ENCODE measurements at places on chromosomes 12 and 14. TPM values are rescaled to one million over a fixed set of nuclear protein-coding genes. Genes with fewer than 3 reads are reported as not detected.

DNA sequence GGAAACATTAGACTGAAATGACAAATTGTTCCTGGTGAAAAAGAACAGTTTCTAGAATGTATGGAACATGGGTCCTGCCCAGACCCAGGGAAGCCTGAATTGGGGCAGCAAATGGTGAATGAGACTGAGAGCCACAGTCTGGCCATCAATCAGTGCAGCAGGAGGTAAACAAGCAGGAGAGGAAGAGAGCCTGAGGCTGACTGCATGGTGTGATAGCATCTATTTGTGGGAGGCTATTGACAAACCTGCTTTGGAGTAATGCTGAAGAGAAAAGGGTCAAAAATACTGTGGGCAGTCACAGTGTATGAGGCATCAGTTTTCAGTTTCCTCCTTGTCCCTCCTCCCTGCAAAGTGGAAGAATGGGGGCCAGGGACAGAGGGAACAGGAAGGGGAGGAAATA lies 136.8 kb downstream of the ANKS1B start:
- no peak overlapping the region for H3K27ac ChIP-seq
- H3K4me1 ChIP-seq = no peaks in the 10 kb centered on the region
- H3K27me3 ChIP-seq = no peaks in the 10 kb centered on the region
- H3K36me3 ChIP-seq = no peaks in the 10 kb centered on the region
- no peak for DNase-seq

- H3K4me1 ChIP-seq = no peaks in the 10 kb centered on the region
- DNase-seq = no peak
- no peaks in the 10 kb centered on the region for H3K36me3 ChIP-seq
- H3K4me3 ChIP-seq = no peak overlapping the region
- no peaks in the 10 kb centered on the region for H3K27me3 ChIP-seq
- no peak overlapping the region for H3K27ac ChIP-seq
Observed at GRCh38 chr12:41919526-41920261, 225.0 kb downstream of the GXYLT1 start.

GRCh38 chr12:2641207-2641606 lies 153.6 kb upstream of the FKBP4 start:
- peak overlapping the region; percentile 44 for H3K27ac ChIP-seq
- no peak overlapping the region for H3K4me3 ChIP-seq
- no peaks in the 10 kb centered on the region for H3K36me3 ChIP-seq

DNA sequence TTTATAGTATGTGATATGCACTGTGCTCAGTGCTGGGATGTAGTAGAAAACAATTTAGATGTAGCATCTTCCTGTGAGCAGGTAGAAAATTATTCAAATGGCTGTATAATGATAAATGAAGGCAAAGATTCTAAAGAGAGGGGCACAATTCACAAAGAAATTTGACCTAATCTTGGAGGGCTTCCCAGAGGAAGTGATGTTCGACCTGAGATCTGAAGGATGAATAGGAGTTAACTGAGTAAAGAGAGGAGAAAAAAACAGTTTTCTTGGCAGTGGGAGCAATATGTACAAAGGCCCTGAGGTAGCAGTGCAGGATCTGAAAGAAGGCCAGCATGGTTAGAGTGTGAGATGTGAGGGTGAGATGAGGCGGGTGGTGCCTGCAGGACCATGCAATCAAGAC lies 15.2 kb downstream of the RPH3A start:
- no peak overlapping the region for H3K4me3 ChIP-seq
- DNase-seq = no peak
- no peak overlapping the region for H3K27ac ChIP-seq
- H3K4me1 ChIP-seq = no peaks in the 10 kb centered on the region

DNA sequence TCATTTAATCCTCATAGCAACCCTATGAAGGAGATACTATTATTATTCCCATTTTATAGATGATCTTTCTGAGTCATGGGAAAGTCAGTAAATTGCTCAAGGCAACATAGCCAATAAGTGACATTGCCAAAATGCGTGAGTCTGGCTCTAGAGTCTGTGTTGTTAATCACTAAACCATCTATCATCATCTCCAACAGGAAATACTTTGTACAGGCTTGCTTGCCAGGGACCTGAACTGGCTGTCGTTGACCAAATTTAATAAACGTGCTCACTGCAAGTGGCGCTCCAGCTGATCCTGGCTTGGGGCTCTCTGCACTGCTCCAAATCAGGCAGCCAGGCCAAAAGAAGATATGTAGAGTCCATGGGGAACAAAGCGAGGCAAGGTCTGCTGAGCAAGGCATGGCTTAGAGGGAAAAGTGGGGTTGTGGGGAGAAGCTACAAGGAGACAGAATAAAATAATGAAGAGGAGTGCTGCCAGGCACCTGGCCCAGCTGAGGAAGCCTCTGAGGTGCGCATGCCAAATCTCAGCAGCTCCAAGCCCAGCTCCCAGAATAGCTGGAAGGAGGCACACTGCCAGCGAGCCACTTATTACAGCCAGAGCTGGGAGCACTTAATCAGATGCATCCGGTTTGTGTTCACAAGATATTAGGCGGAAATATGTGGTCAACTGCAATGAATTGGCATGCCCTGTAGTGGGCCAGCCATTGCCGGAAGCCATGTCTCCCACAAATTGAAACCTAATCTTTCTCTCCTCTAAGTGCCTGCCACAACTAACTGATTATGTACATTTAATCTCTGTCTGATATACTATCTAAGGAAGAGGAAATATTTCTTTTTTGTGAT lies 43.3 kb upstream of the PTPRO start:
- no peaks in the 10 kb centered on the region for H3K36me3 ChIP-seq
- DNase-seq = no peak
- H3K27me3 ChIP-seq = no peaks in the 10 kb centered on the region
- peaks cover 18% of the 10 kb centered on the region for H3K4me1 ChIP-seq
- peak overlapping the region; percentile 50 for H3K27ac ChIP-seq
- H3K4me3 ChIP-seq = no peak overlapping the region

GRCh38 chr12:28933864-28934527 lies 215.1 kb upstream of the FAR2 start:
- no peak overlapping the region for H3K27ac ChIP-seq
- H3K4me1 ChIP-seq = peaks cover 24% of the 10 kb centered on the region
- DNase-seq = no peak
- H3K4me3 ChIP-seq = no peak overlapping the region

DNA sequence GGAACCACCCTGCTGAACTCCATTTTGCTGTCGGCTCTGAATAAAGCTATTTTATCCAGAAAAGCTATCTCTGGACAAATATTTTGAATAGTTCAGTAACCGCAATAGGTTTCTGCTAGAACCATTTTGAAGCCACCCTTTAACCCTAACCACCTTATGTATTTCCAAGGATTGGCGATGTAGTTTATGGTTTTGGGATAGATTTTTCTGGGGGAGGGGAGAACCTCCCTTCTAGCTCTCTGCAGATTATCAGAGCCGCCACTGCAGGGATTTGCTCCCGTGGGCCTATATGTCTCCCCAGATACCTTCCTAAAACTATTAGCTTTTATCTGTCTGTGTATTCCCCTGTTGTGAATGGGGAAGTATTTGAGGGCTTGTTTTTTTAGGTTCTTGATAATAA lies 1.8 kb upstream of the TUBA1B start:
- peaks cover 5% of the 10 kb centered on the region for H3K36me3 ChIP-seq
- H3K4me3 ChIP-seq = no peak overlapping the region
- DNase-seq = no peak
- no peaks in the 10 kb centered on the region for H3K27me3 ChIP-seq

DNA sequence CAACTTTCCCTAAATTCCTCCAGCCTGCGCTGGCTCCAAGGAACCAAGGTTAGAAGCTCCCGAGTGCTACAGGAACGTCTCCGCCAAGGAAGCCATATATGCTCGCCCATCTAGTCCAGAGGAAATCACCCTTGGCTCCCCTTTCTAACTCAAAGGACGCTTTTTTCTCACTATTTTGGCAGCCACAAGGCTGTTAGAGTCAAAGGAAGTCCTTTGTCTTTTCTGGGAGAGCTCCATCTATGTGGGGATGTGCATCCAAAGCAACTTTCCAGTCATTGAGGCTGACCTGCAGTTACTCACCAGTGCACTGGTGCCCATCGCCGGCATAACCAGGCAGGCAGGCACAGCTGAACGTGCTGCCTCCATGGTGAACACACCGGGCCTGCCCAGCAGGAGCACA lies 37.6 kb downstream of the RTRAF start:
- H3K27ac ChIP-seq = no peak overlapping the region
- no peaks in the 10 kb centered on the region for H3K36me3 ChIP-seq
- DNase-seq = no peak
- H3K27me3 ChIP-seq = no peaks in the 10 kb centered on the region
- peaks cover 24% of the 10 kb centered on the region for H3K4me1 ChIP-seq
- no peak overlapping the region for H3K4me3 ChIP-seq

DNA sequence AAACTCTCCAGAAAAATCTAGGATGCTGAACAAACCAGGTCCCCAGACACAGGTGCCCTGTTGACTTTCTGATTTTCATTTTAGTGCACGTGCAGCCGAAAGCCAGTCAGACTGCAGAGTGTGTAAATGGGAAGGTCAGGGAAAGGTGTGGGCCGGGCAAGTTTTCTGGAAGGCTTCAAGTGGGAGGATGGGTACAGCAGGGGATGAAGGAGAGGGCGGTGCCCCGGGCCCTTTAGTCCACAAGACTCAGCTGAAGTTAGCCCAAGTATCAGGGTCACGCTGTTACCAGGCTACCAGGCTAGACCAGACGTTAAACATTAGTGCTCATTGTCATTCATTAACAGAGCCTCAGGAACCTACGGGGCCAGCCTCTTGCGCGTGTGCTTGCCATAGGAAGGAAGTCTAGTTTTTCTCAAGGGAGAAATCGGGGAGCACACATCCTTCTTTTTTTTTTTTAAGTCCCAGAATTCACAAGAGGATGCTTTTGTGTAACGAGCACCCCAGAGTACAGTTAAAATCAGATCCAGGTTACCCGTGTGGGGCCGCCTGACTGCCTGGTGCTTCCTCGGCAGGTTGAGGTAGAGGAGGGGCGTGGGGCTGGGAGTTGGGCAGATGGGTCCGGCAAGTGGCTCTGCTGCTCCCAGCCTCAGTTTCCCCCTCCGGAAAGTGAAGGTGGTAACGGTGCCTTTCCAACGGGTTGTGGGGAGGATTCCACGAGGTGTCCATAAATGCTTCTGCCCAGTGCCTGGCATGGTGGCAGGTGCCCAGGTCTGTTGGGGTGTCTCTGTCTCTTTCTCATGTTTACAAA lies 19.1 kb downstream of the BCL7A start:
- H3K36me3 ChIP-seq = no peaks in the 10 kb centered on the region
- H3K27ac ChIP-seq = no peak overlapping the region
- peaks cover 6% of the 10 kb centered on the region for H3K4me1 ChIP-seq

DNA sequence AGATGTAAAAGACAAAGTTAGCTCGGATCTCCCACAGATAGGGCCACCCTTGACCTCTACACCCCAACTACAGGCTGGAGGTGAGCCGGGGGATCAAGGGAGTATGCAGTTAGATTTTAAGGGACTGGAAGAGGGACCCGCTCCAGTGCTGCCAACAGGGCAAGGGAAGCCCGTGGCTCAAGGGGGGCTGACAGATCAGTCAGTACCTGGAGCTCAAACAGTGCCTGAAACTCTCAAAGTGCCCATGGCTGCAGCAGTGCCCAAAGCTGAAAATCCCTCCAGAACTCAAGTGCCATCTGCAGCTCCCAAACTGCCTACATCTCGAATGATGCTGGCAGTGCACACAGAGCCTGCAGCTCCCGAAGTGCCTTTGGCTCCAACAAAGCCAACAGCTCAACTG lies 10.4 kb downstream of the NYNRIN start:
- H3K27me3 ChIP-seq = no peaks in the 10 kb centered on the region
- no peak for DNase-seq
- peaks cover 91% of the 10 kb centered on the region for H3K36me3 ChIP-seq

- H3K27me3 ChIP-seq = no peaks in the 10 kb centered on the region
- H3K4me1 ChIP-seq = peaks cover 38% of the 10 kb centered on the region
- H3K4me3 ChIP-seq = no peak overlapping the region
- no peak for DNase-seq
Observed at GRCh38 chr14:50038398-50039119, 77.8 kb downstream of the VCPKMT start.

DNA sequence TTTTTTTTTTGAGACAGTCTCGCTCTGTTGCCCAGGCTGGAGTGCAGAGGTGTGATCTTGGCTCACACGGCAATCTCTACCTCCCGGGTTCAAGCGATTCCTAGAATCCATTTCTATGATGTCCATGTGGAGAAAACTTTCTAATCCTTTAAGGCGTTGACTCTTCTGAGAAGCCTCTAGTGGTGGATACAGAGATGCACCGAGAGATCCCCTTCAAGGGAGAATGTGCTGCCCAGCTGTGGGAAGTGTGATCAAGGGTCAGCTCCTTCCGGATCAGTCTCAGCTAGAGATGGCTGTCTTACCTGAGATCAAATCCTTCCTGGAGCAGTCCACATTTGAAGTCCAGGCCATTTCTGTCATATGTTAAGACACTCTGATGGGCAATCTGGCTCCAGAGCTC lies 92.7 kb upstream of the HECTD1 start:
- H3K36me3 ChIP-seq = peaks cover 58% of the 10 kb centered on the region
- H3K27ac ChIP-seq = no peak overlapping the region
- H3K27me3 ChIP-seq = no peaks in the 10 kb centered on the region
- no peak overlapping the region for H3K4me3 ChIP-seq
- H3K4me1 ChIP-seq = peaks cover 8% of the 10 kb centered on the region
- DNase-seq = no peak

DNA sequence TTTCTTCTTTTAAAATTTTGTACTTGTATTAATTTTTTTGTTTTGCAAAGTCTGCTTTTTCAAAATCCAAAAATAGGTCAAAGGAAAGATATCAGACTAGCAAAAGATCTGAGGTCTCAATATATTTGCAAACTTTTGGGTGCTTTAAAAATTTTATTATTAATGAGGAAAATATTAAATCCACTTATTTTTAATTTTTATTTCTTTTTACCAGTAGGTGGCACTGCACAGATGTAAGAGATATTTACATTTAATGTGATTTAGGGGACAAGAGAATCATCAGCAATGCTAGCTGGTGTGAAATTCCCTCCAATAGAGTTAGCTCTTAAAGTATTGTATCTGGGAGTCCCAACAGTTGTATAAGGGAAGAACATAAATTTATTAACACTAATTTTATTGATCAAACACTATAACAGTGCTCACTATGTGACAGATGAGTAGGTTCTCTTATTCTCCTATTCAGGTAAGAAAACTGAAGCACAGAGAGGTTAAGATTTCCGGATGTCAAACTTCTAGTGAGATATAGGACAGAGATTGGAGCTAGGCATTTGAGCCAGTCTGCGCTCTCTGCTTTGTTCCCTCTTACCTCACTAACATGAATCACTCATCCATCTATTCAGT lies 30.5 kb downstream of the ALX1 start:
- no peak overlapping the region for H3K27ac ChIP-seq
- H3K4me3 ChIP-seq = no peak overlapping the region
- H3K27me3 ChIP-seq = no peaks in the 10 kb centered on the region
- DNase-seq = no peak
- no peaks in the 10 kb centered on the region for H3K36me3 ChIP-seq

DNA sequence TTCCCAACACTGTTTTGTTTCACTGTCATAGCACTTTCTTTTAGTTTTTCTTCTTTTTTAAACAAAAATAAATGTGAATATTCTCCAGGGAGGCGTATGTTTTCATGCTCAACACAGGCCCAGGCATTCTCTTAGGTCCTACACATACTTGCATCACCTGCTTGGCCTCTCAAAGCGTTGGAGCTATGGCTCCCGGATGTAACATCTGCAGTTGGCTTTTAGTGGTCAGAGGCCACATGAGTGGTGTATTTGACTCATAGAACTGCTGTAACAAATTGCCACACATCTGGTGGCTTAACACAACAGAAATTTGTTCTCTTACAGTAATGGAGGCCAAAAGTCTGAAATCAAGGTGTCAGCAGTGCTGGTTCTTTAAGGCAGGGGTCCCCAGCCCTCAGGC lies 44.6 kb upstream of the VRK1 start:
- H3K4me1 ChIP-seq = no peaks in the 10 kb centered on the region
- H3K27me3 ChIP-seq = no peaks in the 10 kb centered on the region
- DNase-seq = no peak
- no peak overlapping the region for H3K27ac ChIP-seq

Gene RNASE4
- 4.2 TPM for total RNA-seq

Gene MANSC4
- not detected for total RNA-seq

Gene METTL3
- total RNA-seq = 27.7 TPM

Gene GAS2L3
- 3.1 TPM for total RNA-seq

Gene EML5
- total RNA-seq = 1.1 TPM

Gene LGALS3
- 234 TPM for total RNA-seq

Gene KRT1
- total RNA-seq = 2.3 TPM

Gene DUSP6
- 30.1 TPM for total RNA-seq

Measured in esophagus squamous epithelium (tissue), 5 donors.